ENCODE measurements at places on chromosomes 5 and 9. TPM values are rescaled to one million over a fixed set of nuclear protein-coding genes. Genes with fewer than 3 reads are reported as not detected.

DNA sequence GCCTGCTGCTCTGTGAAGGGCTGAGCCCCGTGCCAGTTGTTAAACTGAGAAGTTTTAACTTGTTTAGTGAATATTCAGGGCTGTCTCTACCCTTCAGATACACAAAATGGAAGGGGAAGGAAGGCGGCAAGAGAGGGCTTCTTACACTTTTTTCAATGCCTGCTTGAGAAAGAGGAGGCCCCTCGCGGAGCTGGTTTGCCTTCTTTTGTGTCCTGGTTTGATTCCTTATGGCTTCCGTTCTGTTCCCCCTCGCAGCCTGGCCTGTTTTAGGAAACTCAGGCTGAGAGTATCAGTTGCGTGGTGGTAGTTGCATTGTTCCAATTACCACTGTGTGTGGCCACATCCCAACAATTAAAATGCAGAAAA, 1.0 kb downstream of the FAM53C start:
- no peaks in the 10 kb centered on the region for H3K27me3 ChIP-seq
- H3K27ac ChIP-seq: peak overlapping the region; percentile 98
- peaks cover 17% of the 10 kb centered on the region for H3K4me1 ChIP-seq
- peaks cover 6% of the 10 kb centered on the region for H3K36me3 ChIP-seq
- DNase-seq: no peak

- H3K4me1 ChIP-seq: peaks cover 18% of the 10 kb centered on the region
- no peak for DNase-seq
- H3K27me3 ChIP-seq: no peaks in the 10 kb centered on the region
- H3K36me3 ChIP-seq: no peaks in the 10 kb centered on the region
- H3K27ac ChIP-seq: no peak overlapping the region
These were observed 64.0 kb downstream of the CARTPT start for GRCh38 chr5:71782771-71783770.

DNA sequence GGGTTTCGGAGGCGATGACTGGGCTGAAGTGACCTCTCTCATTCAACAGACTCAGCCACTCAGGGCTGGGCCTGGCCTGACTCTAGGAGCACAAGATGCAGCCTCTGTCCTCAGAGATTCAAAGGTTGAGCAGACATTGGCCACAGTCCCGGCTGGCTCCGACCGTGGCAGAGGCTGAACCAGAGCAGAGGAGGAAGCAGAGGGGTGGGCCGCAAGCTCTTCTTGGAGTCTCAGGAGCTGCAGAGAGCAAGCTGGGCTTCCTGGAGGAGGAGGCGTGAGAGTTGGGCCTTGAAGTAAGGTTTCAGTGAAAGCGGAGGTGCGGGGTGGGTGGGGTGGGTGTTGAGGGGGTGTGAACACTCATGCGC, 37.6 kb downstream of the ALG2 start:
- peaks cover 10% of the 10 kb centered on the region for H3K27me3 ChIP-seq
- no peak overlapping the region for H3K4me3 ChIP-seq
- no peak for DNase-seq
- H3K36me3 ChIP-seq: no peaks in the 10 kb centered on the region
- peaks cover 2% of the 10 kb centered on the region for H3K4me1 ChIP-seq
- H3K27ac ChIP-seq: no peak overlapping the region

GRCh38 chr9:126806336-126806735, 1.5 kb downstream of the ZBTB43 start:
- peak overlapping the region; percentile 94 for H3K4me3 ChIP-seq
- peaks cover 19% of the 10 kb centered on the region for H3K4me1 ChIP-seq
- no peak for DNase-seq
- H3K27me3 ChIP-seq: no peaks in the 10 kb centered on the region
- H3K36me3 ChIP-seq: peaks cover 3% of the 10 kb centered on the region

- no peak for DNase-seq
- H3K27me3 ChIP-seq: no peaks in the 10 kb centered on the region
- no peak overlapping the region for H3K27ac ChIP-seq
- no peaks in the 10 kb centered on the region for H3K36me3 ChIP-seq
These were observed 11.2 kb downstream of the SPATA31D1 start for GRCh38 chr9:81999806-82000205.

DNA sequence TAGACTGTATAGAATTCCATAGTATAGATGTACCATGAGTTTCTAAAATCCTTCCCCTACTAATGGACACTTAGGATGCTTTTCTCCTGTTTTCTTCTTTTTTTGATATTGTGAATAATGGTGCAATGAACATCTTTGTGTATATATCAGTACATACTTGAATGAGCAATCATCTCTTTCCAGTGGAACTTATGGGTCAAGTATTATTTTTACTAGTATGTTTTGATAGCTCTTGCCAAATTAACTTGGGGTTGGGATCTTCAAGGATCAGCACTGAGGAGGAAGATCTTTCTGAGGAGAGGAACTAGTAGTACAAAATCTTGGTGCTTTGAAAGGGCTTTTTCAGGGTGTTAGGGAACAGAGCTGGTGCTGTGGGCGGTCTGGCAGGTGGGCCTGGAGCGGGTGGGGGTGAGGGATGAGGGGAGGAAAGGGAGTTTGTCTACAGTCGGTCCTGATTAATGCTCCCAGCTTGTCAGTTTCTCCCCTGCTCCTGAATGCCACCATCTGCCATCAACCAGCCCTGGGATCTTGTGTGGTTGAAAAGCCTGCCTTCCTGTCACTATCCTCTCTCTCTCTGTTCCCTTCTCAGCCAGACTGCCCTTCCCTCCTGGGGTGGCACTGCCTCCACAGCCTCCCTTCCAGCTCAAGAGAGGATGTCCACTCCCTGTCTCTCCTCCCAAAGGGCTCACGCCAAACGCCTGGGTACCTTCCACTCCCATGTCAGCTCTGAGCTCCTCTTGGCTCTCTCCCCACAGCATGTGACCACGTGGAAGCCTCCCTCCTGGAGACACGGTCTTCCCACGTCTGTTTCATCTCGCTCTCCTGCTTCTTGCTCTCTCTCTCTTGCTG, 185.9 kb downstream of the DAB2IP start:
- H3K27me3 ChIP-seq: no peaks in the 10 kb centered on the region
- H3K4me3 ChIP-seq: no peak overlapping the region
- H3K36me3 ChIP-seq: peaks cover 14% of the 10 kb centered on the region
- DNase-seq: no peak
- H3K27ac ChIP-seq: no peak overlapping the region

GRCh38 chr9:117772960-117773359, 68.8 kb downstream of the TLR4 start:
- no peak overlapping the region for H3K4me3 ChIP-seq
- H3K36me3 ChIP-seq: no peaks in the 10 kb centered on the region
- DNase-seq: no peak
- no peak overlapping the region for H3K27ac ChIP-seq

GRCh38 chr9:74940600-74940999, 12.1 kb downstream of the C9orf40 start:
- H3K4me3 ChIP-seq: no peak overlapping the region
- H3K36me3 ChIP-seq: no peaks in the 10 kb centered on the region
- H3K27ac ChIP-seq: no peak overlapping the region
- no peak for DNase-seq

GRCh38 chr5:132385326-132386105, 16.0 kb downstream of the SLC22A5 start:
- H3K4me1 ChIP-seq: peaks cover 50% of the 10 kb centered on the region
- H3K27ac ChIP-seq: peak overlapping the region; percentile 25

- no peak overlapping the region for H3K4me3 ChIP-seq
- no peaks in the 10 kb centered on the region for H3K4me1 ChIP-seq
- no peaks in the 10 kb centered on the region for H3K27me3 ChIP-seq
- DNase-seq: no peak
These were observed 36.0 kb downstream of the KCNMB1 start for GRCh38 chr5:170353011-170353761.

DNA sequence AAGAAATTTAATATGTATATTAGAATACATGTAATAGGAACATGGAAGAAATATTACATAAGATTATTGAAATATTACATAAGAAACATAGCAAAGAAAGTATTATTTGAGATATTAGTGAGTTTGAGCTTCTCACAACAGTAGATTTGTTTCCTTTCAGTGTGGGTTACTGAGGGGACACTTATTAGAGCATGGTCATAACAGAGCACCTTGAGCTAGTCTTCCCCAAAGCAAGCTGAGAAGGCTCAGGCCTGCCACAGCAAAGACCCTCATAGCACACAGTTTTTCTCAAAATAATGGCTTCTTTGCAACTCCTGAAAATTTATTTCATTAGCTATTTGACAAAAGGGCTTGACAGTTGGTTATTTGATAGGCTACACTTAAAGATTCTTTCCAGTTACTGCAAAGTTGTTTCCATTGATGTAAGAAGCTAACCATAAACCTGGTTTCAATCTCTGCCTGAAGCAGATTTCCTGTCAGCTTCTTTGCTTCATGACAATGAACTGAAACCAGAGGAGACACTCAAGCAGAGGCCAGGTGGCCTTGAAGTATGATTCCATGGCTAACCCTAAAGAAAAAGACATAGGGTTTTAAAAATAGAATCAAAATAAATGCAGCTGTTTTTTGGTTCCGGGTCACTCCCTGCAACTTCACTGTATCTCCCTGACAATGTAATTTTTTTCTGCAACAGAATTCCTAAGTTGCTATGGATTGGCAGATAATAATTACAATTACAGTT, 68.6 kb downstream of the ERMP1 start:
- no peaks in the 10 kb centered on the region for H3K4me1 ChIP-seq
- no peak overlapping the region for H3K27ac ChIP-seq
- no peaks in the 10 kb centered on the region for H3K27me3 ChIP-seq
- no peak for DNase-seq

DNA sequence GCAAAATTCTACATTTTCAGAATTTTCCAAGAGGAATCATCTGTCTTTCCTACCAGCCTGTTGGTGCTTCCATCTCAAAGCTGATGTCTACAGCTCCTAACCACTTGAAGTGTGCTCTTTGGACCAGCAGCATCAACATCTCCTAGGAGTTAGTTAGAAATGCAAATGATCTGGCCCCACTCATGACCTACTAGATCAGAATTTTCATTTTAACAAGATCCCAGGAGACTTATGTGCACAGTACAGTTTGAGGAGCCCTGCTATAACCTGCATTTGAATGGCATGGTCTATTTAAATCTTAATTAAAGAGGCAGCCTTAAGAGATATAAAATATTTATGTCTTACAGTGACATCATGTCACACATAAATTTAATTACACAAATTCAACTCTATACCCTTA, 33.8 kb downstream of the ITK start:
- no peaks in the 10 kb centered on the region for H3K36me3 ChIP-seq
- no peak overlapping the region for H3K27ac ChIP-seq
- no peak for DNase-seq
- H3K4me1 ChIP-seq: no peaks in the 10 kb centered on the region

DNA sequence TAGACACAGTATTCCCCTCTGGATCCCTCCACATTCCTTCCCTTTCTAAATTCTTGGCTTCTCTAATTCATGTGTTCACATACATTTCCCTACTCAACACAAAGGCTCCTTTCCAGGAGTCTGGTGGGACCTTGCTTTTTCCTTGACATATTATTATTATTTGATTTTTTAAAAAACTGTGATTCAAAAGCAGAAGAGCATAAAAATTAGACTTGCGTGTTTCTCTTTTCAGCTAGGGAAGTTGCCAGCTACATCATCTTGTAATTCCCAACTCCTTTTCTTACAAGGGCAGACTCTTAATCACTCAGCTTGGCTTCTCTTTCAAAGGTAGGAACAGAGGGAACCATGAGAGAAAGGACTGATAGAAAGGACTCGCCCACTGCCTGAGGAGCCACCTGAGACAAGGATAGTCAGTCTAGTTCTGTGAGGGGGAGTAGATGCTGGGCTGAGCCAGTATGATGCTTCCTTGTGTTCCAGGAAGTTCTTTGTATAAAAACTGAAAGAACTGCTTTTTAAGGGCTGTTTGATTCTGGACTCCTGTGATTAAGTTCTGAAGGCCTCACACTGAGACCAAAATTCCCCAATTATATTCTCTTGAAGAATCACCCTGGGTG, 51.0 kb upstream of the DPYSL3 start:
- H3K36me3 ChIP-seq: no peaks in the 10 kb centered on the region
- no peak for DNase-seq
- no peak overlapping the region for H3K4me3 ChIP-seq
- no peak overlapping the region for H3K27ac ChIP-seq
- no peaks in the 10 kb centered on the region for H3K27me3 ChIP-seq

DNA sequence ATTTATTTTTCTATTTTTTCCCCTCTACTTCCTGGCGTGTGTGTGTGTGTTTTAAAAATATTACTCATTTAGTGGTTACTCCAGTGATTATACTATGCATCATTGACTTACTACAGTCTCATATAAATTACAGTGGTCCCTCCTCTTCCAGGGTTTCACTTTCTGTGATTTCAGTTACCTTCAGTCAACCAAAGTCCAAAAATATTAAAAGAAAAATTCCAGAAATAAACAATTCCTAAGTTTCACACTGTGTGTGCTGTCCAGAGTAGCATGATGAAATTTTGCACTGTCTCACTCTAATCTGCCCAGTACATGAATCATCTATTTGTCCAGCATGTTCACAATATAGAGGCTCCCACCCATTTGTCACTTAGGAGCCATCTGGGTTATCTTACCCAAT, 47.4 kb upstream of the CCDC112 start:
- H3K36me3 ChIP-seq: no peaks in the 10 kb centered on the region
- H3K27me3 ChIP-seq: no peaks in the 10 kb centered on the region
- H3K4me3 ChIP-seq: no peak overlapping the region
- H3K27ac ChIP-seq: no peak overlapping the region
- H3K4me1 ChIP-seq: peaks cover 2% of the 10 kb centered on the region

DNA sequence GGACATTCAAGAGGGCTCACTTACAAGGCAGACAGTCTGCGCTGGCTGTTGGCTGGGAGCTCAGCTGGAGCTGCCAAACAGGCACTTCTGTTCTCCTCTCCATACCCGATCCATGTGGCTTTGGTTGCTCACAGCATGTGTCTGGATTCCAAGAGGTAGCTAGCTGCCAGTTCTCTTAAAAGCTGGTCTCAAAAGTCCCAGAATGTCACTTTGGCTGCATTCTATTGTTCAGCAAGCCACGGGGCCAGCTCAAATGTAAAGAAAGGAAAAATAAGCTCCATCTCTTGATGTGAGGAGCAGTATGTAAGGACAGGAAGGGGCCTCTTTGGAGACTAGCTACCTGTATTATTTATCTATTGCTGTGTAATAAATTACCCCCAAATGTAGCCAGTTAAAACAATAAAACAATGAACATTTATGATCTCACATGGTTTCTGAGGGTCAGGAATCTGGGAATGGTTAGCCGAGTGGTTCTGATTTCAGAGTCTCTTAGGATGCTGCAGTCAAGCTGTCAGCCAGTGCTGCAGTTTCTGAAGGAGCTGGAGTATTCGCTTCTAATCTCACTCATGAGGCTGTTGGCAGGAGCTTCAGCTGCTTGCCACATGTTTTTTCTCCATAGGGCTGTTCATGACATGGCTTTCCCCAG, 112.7 kb upstream of the CLINT1 start:
- no peak overlapping the region for H3K27ac ChIP-seq
- no peaks in the 10 kb centered on the region for H3K4me1 ChIP-seq
- no peak for DNase-seq
- no peak overlapping the region for H3K4me3 ChIP-seq
- H3K27me3 ChIP-seq: no peaks in the 10 kb centered on the region

DNA sequence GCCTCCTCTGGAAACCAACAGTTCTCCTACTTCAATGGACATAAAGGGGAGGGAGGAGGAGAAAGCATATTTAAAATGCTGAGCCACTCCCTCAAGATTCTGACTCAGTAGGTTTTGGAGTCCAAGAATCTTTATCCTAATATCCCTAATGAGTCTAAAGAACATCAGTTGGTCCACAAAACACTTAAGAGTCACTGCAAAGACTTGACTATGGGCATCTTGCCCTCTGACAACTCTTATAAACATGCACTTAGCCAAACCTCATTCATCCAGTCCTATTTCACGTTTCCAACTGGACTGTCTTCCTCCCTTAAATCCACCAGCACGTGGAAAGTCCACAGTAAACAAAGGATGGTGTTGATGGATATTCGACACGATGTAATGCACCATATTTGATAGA, 172.5 kb downstream of the FAM114A2 start:
- no peaks in the 10 kb centered on the region for H3K4me1 ChIP-seq
- H3K27me3 ChIP-seq: no peaks in the 10 kb centered on the region
- DNase-seq: no peak
- no peak overlapping the region for H3K4me3 ChIP-seq
- H3K36me3 ChIP-seq: no peaks in the 10 kb centered on the region

RNF44 gene
- 6.4 TPM for polyA plus RNA-seq
